Stimulated activated CD8-positive, alpha-beta memory T cell treated with anti-CD3 and anti-CD28 coated beads, Interleukin-15, amount 100 ng/mL, for 48 hours (primary cell): ENCODE measurements at places on chromosomes 1 and 21.

- peak; percentile 75 for DNase-seq
Measured at GRCh38 chr1:154324669-154325582, at the start of gene ATP8B2. ATP8B2 (plus strand) TSS chr1:154325525; CDS start chr1:154328142, 2,617 bp downstream.

DNA sequence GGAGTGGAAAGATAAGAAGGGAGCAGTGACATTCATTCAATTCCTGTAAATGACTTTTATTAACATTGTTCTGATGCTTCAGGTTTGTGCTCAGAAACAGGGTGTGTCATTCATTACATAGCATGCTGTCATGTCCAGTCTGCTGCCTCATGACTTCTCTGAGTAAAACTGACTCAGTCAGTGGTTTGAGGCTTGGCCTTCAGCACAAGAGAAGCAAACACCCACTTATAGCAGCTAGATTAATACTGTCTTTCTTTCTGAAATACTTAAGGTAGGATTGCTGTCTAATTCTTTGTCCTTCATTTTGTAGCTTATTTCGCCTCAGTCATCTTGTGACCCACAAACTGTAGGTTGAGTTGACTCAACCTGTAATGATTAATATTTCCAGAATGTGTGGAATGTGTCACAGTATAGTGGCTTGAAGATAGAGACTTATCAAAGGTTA is 32.9 kb downstream of the RASAL2 start:
- no peak for DNase-seq

- DNase-seq: peak; percentile 53
Measured at GRCh38 chr1:150974580-150975478, at the start of gene CERS2. CERS2 (minus strand) TSS chr1:150974835; CDS start chr1:150969090, 5,745 bp downstream.

- no peak for DNase-seq
Measured at GRCh38 chr21:42313501-42313969, 1.7 kb downstream of the TFF3 start.

DNA sequence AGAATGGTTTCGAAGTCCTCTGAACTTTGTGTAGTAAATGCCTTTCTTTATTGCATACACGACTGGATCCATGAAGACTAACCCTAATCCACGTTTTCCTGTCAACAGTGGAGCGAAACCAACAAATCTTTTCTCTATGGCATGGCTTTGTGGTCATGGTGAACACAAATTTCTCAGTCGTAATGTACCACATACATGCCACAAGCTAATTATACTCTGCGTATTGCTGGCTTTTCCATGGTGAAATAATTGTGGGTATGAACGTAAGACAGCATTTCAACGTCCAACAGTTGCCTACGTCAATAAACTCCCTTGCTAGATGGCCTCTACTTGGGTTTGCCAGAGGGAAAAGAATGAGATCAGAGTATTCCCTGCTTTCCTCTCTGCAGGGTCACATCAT is 27.5 kb downstream of the INTS7 start:
- DNase-seq: no peak

DNA sequence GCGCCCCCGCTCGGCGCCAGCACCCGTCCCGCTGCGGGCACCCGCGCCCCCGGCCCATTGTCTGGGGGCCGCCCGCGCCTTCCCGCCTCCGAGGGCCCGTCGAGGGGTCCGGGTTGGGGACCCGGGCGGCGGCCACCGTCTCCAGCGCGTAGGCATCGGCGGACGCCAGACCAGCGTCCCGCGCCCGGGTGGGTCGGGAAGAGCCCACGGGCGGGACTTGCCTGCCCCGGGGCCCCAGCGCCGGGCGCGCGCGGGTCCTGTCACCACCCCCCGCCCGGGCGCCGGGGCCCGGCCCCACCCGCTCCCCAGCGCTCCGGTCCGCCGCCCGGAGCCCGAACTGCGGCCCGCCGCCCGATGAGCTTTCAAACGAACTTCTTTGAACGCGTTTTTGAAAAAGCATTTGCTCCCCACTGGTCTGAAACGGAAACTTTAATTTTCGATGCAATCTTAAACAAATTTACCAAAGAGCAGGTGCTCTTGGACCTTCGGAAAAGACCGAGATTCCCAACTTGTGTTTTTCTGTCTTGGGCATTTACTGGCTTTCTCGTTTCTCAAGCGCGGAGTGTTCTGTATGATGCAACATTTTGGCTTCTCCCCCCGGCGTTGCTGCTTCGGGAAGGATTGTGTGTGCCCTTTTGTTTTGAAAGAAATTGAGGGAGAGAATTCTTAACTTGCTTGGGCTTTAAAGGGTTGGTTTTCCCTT is 615 bp downstream of the CLIC4 start:
- no peak for DNase-seq

DNA sequence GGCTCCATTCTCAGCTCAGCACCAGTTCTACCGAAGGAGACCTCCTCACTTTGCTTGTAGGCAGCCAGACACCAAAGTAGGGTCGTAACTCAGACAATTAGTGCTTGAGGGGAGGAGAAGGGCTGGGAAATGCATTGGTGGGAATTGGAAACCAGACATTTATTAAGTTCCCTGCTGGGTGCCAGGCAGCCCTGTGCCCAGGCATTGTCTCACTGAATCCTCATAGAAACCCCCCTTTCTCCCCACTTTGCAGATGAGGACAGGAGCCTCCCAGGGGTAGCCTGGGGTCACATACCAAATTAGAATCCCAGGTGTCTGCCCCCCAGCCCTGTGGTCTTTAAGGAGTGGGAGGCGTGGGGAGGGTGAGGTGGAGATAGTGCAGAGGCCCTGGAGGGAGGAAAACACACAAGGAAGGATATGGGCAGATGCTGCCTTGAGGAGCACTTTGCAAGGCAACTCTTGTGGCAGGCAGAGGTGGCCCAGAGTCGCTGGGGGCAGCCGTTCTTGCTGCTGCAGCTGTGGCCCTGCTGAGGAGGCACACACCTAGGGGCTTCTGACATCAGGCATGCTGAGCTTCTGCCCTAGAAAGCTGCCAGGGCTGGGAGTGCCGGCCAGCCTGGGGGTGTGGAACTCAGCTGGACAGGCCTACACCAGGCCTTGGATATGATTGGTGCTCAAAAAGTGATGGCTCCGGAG is 29.4 kb downstream of the CDK18 start:
- DNase-seq: no peak

GRCh38 chr1:64616039-64616438 is 128.8 kb upstream of the RAVER2 start:
- DNase-seq: no peak

GRCh38 chr1:171590022-171590421 is 32.0 kb upstream of the MYOCOS start:
- no peak for DNase-seq

DNA sequence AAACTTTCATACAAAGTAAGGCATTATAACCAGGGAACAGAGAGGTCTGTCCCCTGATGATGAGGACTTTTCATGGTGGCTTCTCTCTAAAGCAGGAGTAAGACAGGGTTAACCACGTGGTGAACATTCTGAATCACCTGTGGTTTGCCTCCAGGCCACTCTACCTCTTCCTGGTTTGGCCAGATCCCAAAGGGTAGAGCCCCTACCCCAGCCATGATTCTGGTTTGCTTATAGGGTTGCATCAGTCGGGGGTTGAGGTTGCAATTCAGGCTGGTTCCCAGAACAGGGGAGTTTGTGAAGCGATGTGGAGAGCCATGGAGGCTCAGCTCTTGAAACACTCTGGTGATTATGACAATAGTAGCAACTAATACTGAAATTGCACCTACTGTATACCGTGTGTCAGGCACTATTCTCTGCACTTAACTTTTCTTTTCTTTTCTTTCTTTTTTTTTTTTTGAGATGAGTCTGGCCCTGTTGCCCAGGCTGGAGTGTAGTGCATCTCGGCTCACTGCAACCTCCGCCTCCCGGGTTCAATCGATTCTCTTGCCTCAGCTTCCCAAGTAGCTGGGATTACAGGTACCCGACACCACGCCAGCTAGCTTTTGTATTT is 8.3 kb downstream of the CNR2 start:
- peak; percentile 64 for DNase-seq

DNA sequence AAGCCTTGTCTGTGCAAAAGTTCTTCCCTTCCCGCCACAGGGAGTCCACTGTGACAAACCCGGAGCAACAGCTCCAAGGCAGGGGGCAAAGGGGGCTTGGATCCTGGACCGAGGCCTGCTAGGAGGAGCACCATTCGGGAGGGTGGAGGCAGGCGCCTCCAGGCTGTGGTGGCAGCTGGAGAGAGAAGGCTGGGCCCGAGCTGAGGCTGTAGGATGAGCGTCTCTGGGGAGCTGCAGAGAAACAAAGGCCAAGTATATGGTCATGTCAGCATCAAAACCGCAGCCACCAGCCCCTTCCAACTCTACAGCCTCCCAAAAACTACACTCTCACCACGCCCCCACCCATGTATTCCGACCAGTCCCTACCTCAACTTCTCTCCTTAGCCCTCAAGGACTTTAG is 579 bp downstream of the SH3BP5L start:
- DNase-seq: no peak

DNA sequence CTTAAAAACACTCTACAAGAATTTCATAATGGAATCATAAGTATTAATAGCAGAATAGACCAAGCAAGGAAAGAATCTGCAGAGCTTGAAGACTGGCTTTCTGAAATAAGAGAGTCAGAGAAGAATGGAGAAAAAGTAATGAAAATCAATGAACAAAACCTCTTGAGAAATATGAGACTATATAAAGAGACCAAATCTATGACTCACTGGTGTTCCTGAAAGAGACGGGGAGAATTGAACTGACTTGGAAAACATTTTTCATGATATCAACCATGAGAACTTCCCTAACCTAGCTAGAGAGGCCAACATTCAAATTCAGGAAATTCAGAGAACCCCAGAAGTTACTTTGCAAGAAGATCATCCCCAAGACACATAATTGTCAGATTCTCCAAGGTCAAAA is 85.6 kb downstream of the GDAP2 start:
- no peak for DNase-seq

DNA sequence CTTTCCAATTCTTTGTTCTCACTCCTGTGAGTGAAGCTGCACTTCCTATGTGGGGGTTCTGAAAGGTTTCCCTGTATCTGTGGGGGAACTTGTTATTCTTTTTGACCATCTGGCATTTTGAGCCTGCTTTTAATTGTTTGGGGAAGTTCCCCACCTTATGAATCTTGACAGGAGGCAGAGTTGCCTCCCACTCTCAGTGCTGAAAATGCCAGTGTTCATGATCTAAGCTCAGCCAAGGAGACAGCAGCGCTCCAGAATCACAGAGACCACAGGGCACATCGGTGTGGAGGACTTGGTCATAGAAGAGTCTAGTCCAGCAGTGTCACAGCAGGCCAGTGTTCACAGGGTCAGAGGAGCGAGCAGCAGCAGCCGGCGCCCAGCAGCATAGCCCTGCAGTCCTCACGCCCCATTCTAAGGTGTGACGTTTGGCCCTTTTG is 63.8 kb upstream of the PRDX6 start:
- DNase-seq: no peak

DNA sequence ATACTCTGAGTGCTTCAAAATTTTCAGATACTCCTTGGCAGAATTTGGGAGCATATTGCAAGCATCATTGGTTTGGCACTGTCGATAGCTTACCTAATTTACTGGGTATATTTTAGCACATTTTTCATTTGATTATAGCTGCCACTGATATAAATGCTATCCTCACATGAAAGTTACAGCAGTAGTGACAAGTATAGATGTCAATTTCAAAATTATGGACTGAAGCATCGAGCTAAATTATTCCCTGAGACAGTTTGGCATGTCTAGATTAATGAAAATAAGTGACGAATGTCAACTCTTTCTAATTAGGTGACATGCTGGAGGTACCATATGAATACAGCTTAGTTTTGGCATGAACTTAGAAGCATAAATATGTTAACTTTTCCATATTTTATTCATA is 83.1 kb downstream of the LRRC7 start:
- no peak for DNase-seq

DNA sequence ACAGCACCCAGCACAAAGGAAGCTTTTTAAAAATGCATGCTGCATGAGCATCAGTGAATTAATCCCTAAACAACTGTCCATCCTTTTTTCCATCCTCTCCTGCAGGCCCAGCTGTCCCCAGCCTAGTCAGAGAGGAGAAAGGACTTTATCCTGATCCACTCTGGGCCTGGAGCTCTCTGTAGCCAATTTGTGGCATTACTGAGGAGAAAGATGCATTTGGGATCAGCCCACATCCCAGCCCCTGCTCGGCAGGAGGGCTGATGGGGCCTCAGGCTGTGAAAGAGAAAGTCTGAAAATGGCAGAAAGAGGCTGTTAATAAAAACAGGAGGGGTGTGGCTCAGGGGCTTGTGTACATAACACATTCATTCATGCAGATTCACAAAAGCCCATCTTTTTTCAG is 37.5 kb upstream of the ATP2B4 start:
- no peak for DNase-seq

DNA sequence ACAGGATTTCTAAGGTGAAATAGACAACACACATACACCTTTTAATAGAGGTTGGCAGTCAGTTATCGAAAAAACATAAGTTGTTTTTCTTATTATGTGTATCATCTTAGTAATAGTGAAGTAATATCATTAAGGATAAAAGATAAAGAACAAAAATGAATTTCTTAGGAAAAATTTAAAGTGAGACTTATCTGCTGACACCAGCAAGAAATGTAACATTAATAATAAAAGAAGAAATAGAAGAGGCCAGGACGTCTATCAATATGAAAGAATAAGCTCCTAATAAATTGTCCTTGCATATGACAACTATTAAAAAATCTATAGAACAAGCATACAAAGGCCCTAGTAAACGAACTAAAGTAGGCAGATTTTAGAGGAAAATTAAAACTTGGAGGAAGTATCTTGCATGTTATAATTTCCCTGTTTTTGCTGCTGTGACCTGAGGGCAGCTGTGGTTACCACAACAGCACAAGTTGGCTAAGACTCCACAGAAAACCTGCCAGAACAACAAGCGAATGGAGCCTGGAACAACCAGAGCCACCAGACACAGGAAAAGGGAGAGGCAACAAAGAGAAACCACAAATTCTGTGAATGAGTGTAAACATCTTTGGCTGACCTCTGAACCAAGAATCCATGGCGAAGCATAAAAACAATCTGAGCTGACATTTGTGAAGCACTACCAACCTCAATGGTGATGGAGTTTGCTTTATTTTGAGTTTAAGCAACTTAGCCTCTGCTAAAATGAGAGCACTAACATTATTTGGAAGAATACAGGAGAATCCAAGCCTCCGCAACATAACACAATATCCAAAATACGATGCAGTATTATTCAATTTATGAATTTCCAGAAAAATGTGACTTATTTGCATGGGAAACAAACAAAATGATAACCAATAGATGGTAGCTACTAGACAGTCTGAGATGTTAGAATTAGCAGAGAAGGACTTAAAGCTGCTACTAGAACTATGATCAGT is 207.5 kb downstream of the KCNT2 start:
- DNase-seq: no peak

DNA sequence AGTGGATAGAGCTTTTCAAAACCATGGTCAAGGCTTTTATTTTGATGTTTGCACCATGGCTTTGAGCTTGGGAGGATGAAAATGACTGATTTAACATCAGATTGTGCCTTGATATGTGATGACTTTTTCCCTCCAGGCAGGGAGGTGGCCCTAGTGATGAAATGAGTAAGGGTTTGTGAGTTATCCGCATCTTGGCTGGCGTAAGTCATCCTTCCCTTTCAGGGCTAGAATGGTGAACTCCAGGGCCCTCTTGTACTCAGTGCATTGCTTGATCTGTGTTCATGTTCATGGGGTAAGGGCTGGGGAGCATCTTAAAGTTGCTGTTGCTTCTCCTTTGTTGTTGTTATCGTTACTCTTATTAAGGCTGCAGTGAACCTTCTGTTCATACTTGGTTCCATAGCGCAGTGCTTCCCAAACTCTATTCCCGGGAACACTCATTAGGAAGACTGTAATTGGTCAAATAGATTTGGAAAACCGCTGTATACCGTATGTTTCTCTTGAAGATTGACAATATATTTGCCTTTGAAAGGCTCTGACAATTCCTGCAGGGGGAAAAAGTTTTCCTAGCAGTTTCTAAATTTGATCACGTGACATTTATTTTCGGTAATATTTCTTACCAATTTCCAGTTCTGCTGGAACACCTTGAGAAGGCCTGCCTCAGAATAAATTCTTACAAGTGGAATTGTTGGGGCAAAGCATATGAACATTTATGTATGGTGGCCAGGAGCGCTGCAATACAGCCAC is 23.1 kb downstream of the GPR137B start:
- no peak for DNase-seq
